ENCODE measurements at places on chromosomes 11 and 22.

DNA sequence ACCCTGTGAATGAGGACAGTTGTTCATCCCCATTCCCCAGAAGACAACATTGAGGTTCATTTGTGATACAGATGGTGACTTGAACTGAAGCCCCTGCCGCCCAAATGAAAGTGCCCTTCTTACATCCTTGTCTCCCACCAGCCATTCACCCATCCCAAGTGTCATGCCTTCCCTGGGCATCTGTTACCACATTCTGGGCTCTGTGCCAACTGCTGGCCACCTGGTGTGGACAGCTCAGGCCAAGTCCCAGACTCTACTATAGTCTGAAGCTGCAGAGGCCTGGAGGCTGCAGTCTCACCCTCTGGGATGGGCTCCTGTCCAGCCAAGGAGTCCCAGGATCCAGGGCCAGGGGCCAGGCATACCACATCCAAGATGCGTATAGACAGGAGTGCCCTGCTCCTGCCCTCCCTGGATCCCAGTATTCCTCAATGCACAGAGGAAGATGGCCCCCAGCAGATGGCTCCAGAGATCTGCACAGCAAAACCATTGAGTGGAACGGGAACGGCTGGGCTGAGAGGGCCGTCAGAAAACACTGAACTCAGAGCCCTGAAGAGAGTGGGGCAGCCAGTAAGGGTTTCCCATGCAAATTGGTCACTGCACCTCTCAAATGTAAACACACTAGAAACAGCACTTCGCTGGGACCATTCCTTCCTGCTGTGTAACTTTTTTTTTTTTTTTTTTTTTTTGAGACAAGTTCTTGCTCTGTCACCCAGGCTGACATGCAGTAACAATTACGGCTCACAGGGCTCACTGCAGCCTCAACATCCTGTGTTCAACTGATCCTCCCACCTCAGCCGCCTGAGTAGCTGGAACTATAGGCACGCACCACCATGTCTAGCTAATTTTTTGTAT lies 22.8 kb downstream of the ARRB1 start:
- no peaks in the 10 kb centered on the region for H3K27me3 ChIP-seq
- H3K27ac ChIP-seq = peak overlapping the region; percentile 81
- H3K36me3 ChIP-seq = peaks cover 18% of the 10 kb centered on the region
- peak overlapping the region; percentile 3 for H3K4me3 ChIP-seq

DNA sequence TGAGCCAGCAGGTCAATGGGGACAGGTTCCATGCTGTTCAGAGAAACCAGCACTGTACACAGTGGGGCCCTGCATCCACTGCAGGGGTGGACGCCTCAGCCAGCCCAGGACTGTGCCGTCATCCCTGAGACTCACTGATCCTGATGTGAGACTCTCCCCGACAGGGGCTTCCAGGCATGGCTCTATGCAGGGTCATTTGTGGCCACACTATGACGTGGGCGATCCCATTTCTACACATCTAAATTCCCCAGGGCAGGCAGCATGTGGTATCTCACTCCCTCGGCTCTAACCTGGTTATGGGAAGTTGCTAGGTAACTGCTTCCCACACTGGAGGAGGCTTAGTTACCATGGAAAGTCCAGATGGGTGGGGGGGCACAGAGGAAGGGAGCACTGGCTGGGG lies 14.2 kb upstream of the FAM83F start:
- no peak for DNase-seq
- no peaks in the 10 kb centered on the region for H3K36me3 ChIP-seq
- peaks cover 13% of the 10 kb centered on the region for H3K27me3 ChIP-seq
- H3K4me3 ChIP-seq = no peak overlapping the region

GRCh38 chr22:33875316-33875715 lies 45.0 kb downstream of the LARGE1 start:
- H3K4me3 ChIP-seq = no peak overlapping the region
- no peaks in the 10 kb centered on the region for H3K36me3 ChIP-seq
- peaks cover 14% of the 10 kb centered on the region for H3K4me1 ChIP-seq
- no peaks in the 10 kb centered on the region for H3K27me3 ChIP-seq

GRCh38 chr11:110162216-110162615 lies 69.0 kb downstream of the ZC3H12C start:
- no peak for DNase-seq
- no peaks in the 10 kb centered on the region for H3K27me3 ChIP-seq
- H3K27ac ChIP-seq = no peak overlapping the region
- H3K4me1 ChIP-seq = no peaks in the 10 kb centered on the region
- no peak overlapping the region for H3K4me3 ChIP-seq

GRCh38 chr11:1871531-1871930 lies 18.6 kb downstream of the LSP1 start:
- peaks cover 20% of the 10 kb centered on the region for H3K27me3 ChIP-seq
- H3K4me3 ChIP-seq = no peak overlapping the region
- DNase-seq = no peak
- no peaks in the 10 kb centered on the region for H3K4me1 ChIP-seq
- H3K27ac ChIP-seq = no peak overlapping the region

- DNase-seq = no peak
- H3K27me3 ChIP-seq = no peaks in the 10 kb centered on the region
- peaks cover 17% of the 10 kb centered on the region for H3K4me1 ChIP-seq
- H3K4me3 ChIP-seq = peak overlapping the region; percentile 63
- H3K36me3 ChIP-seq = no peaks in the 10 kb centered on the region
These were observed 575 bp downstream of the MFNG start for GRCh38 chr22:37485395-37486223.

DNA sequence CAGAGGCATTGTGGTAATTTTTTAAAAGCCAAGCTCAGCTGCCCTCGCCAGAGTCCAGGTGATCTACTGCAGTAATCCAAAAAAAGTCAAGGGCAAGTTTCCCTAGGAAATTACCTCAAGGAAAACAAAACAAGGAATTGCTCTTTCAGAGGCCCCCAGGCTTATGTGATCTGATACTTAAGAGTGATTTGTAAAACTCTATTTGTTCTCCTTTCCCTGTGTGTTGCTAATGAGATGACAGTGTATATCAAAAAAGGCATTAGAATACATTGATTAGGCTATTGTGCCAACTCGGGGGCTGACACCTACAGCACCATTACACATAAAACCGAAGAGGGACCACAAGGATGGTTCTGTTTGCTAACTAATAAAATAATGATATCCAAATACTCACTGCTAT lies 44.5 kb upstream of the CHRM4 start:
- no peak for DNase-seq
- H3K27me3 ChIP-seq = no peaks in the 10 kb centered on the region
- no peak overlapping the region for H3K4me3 ChIP-seq

- DNase-seq = no peak
These were observed 10.6 kb downstream of the EIF3M start for GRCh38 chr11:32594272-32594671.

DNA sequence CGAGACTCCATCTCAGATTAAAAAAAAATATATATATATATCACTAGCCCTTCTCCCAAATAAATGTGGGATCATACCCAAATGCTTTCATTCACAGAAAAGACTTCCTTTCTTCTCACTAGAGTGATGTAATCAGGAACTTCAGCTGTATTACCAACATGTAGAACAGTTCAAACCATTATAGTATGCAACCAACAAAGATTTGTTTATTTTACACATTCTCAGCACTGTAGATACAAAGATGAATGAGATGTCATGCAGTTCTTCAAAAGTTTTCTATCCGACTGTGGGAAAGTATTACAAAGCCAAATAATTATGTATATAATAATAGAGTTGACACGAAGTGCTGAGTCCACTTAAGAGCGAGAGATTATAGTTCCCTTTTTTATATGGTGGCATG lies 22.2 kb upstream of the ZNF143 start:
- no peak for DNase-seq
- H3K4me3 ChIP-seq = no peak overlapping the region
- no peaks in the 10 kb centered on the region for H3K4me1 ChIP-seq
- no peak overlapping the region for H3K27ac ChIP-seq
- no peaks in the 10 kb centered on the region for H3K27me3 ChIP-seq

GRCh38 chr11:1862588-1863351 lies 9.9 kb downstream of the LSP1 start:
- H3K27ac ChIP-seq = no peak overlapping the region
- H3K36me3 ChIP-seq = no peaks in the 10 kb centered on the region
- H3K4me3 ChIP-seq = no peak overlapping the region
- no peaks in the 10 kb centered on the region for H3K27me3 ChIP-seq
- peaks cover 18% of the 10 kb centered on the region for H3K4me1 ChIP-seq

DNA sequence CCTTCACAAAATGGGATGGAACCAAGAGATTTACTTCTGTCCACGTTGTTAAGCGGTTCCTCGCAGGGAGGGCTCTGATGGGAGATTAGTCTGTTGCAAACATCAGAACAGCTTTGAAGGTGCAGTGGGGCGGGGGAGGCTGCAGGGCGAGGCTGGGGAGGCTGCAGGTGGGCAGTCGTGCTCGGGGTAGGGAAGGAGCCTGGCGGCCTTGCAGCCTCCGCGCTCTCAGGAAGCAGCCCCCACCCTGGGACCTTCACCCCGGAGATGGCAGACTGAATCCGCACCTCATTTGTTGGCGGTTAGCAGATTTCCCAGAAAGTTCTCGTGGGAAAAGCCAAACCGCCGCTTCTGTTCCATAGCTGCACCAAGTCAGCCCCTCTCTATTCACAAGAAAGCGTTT lies 237.3 kb downstream of the BRD1 start:
- DNase-seq = peak; percentile 46
- H3K36me3 ChIP-seq = no peaks in the 10 kb centered on the region
- no peak overlapping the region for H3K27ac ChIP-seq
- H3K4me3 ChIP-seq = no peak overlapping the region
- no peaks in the 10 kb centered on the region for H3K27me3 ChIP-seq
- peaks cover 7% of the 10 kb centered on the region for H3K4me1 ChIP-seq

GRCh38 chr22:29385748-29386147 lies 2.6 kb downstream of the AP1B1 start:
- H3K36me3 ChIP-seq = peaks cover 9% of the 10 kb centered on the region
- H3K27me3 ChIP-seq = no peaks in the 10 kb centered on the region

- no peak overlapping the region for H3K4me3 ChIP-seq
- peaks cover 14% of the 10 kb centered on the region for H3K4me1 ChIP-seq
- DNase-seq = peak; percentile 80
- no peaks in the 10 kb centered on the region for H3K27me3 ChIP-seq
- no peak overlapping the region for H3K27ac ChIP-seq
These were observed 206.5 kb downstream of the NAV2 start for GRCh38 chr11:19919050-19919561.

DNA sequence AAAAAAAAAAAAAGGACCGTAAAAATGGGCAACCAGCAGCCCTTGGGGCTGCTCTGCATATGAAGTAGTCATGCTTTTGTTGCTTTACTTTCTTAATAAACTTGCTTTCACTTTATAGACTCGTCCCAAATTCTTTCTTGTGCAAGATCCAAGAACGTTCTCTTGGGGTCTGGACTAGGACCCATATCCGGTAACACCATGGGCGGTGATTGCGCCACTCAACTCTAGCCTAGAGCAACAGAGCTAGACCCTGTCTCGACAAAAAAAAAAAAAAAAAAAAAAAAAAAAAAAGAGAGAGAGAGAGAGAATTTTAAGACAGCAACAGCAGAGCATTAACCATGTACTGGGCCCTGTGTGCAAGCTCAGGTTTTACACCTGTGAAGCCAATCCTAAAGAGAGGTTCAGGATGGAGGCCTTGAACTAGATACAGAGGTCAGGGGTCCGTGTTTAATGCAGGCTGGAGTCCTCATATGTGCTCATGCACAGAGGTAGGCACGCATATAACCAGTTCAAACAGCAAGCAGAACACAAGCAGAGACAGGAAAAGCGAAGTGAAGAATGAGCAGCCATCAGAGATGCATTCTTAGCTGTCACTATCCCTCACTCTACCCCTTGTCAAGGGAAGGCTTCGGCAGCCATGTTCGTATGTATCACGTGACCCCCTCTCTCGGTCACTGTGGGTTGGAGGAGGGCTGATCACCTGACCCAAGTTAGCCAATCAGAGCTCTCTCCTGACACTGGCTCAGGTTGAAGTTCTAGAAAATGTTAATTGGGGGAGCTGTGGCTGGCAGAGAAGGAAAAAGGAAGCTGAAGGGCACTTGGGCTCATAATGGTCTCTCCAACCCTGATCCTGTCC lies 16.7 kb upstream of the SYT12 start:
- DNase-seq = no peak
- H3K4me1 ChIP-seq = no peaks in the 10 kb centered on the region
- H3K4me3 ChIP-seq = no peak overlapping the region
- H3K36me3 ChIP-seq = no peaks in the 10 kb centered on the region

- no peaks in the 10 kb centered on the region for H3K27me3 ChIP-seq
- no peak for DNase-seq
These were observed 37.3 kb downstream of the KIAA0930 start for GRCh38 chr22:45203150-45203951.

GRCh38 chr11:74015919-74016684 lies 7.2 kb upstream of the UCP3 start:
- no peak for DNase-seq
- no peak overlapping the region for H3K27ac ChIP-seq
- H3K27me3 ChIP-seq = no peaks in the 10 kb centered on the region

GRCh38 chr11:72954860-72955259 lies 140.6 kb downstream of the ATG16L2 start:
- peaks cover 16% of the 10 kb centered on the region for H3K4me1 ChIP-seq
- H3K4me3 ChIP-seq = no peak overlapping the region
- no peaks in the 10 kb centered on the region for H3K36me3 ChIP-seq
- H3K27ac ChIP-seq = no peak overlapping the region

DNA sequence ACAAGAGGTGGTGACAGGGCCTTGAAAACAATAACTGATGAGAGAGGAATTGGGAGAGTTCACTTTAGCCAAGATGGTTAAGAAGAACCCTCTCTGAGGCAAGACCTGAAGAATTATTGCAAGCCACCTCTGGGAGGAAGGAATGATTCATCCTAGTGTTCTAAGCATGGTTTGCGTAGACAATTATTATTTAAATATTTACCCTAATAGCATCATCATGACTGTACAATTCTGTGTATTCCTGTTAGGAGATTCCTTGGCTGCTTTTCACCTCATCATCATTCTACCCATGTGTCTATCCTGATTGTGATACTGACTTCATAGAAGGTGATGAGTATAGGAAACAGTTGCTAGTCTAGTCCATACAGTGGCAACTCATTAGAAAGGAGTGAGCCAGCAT lies 264.4 kb downstream of the DDX10 start:
- no peaks in the 10 kb centered on the region for H3K4me1 ChIP-seq
- no peak overlapping the region for H3K27ac ChIP-seq
- H3K27me3 ChIP-seq = no peaks in the 10 kb centered on the region
- DNase-seq = no peak
- H3K36me3 ChIP-seq = peaks cover 3% of the 10 kb centered on the region

Data from upper lobe of right lung (tissue), 1 donor.